ENCODE measurements at places on chromosomes 2 and 18. TPM values are rescaled to one million over a fixed set of nuclear protein-coding genes. Genes with fewer than 3 reads are reported as not detected.

The GAREM1 gene
- 5.6 TPM for total RNA-seq

The CFAP210 gene
- total RNA-seq = 0.31 TPM

The CRYGC gene
- not detected for total RNA-seq

The HTRA2 gene
- total RNA-seq = 41.7 TPM

The ALPI gene
- not detected for total RNA-seq

The VSNL1 gene
- not detected for total RNA-seq

The ARHGAP15 gene
- total RNA-seq = not detected

The DSC1 gene
- total RNA-seq = not detected

The ZBTB7C gene
- 0.27 TPM for total RNA-seq

The ZBTB14 gene
- 7.8 TPM for total RNA-seq

The CAMKMT gene
- 5.2 TPM for total RNA-seq

The GALNT14 gene
- total RNA-seq = 43.5 TPM

The LCT gene
- 0.03 TPM for total RNA-seq

The KCNJ13 gene
- not detected for total RNA-seq

The KCNF1 gene
- total RNA-seq = 29.8 TPM

The RAMP1 gene
- total RNA-seq = not detected

The GAL3ST2 gene
- 0.22 TPM for total RNA-seq

The NYAP2 gene
- not detected for total RNA-seq

The MDH1B gene
- total RNA-seq = 1.2 TPM

The ACVR1 gene
- total RNA-seq = 19.4 TPM

The SPP2 gene
- not detected for total RNA-seq

The MARCHF7 gene
- 59.8 TPM for total RNA-seq

The UGT1A4 gene
- total RNA-seq = not detected

The CHAC2 gene
- total RNA-seq = 12.9 TPM

The ZNF532 gene
- 19.5 TPM for total RNA-seq

The PAPOLG gene
- total RNA-seq = 10.6 TPM

The CYP1B1 gene
- 4.5 TPM for total RNA-seq

The TMEM18 gene
- 34.6 TPM for total RNA-seq

The CHST10 gene
- total RNA-seq = 15.1 TPM

The REEP1 gene
- total RNA-seq = 1.1 TPM

The NDUFAF7 gene
- total RNA-seq = 17.7 TPM

The MC2R gene
- not detected for total RNA-seq

The TNFAIP6 gene
- 0.89 TPM for total RNA-seq

The BOK gene
- 28.3 TPM for total RNA-seq

The AQP12A gene
- total RNA-seq = not detected

The TSPYL6 gene
- not detected for total RNA-seq

All from A549 treated with AZD2906 at 1 μM for 4 hours (cell line).